Activated naive CD8-positive, alpha-beta T cell treated with anti-CD3 and anti-CD28 coated beads, Interleukin-2, amount 50 U/mL, for 24 hours (primary cell): ENCODE measurements at places on chromosomes 12 and 14.

- no peak for DNase-seq
Measured at GRCh38 chr12:99024870-99025269, 379.8 kb downstream of the APAF1 start.

DNA sequence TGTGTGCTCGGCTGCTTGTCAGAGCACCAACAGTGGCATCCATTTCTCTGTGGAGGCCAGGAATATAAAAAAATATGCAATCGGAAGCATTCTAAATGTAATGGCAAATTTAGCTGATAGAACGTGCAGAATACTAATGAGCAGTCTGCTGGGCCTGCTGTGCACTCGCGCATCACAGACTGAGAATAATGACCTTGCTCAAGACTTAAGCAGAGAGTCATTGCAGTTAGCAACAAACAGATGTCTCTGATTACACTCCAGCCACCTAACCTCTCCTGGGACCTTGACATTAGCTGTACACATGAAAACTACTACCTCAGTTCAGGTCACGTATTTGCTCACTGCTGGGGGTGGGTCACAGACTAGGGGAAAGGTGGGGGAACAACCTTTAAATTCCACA is 269.2 kb upstream of the DAAM1 start:
- DNase-seq: no peak

DNA sequence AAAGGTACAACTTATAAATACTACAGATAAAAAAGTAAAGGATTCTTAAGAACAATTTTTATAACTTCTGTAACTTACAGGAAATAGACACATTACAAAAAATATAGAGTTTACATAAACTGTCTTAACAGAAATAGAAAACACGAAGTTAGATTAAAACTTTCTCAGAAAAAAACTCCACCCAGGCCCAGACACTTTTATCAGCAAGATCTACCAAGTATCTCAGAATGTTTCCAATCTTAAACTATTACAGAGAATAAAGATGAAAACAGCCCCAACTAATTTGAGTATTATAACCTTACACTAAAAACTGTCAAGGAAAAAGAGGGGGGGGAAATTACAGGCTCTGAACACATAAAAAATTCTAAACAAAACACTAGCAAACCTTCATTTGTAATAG is 8.2 kb downstream of the ZFC3H1 start:
- DNase-seq: no peak

DNA sequence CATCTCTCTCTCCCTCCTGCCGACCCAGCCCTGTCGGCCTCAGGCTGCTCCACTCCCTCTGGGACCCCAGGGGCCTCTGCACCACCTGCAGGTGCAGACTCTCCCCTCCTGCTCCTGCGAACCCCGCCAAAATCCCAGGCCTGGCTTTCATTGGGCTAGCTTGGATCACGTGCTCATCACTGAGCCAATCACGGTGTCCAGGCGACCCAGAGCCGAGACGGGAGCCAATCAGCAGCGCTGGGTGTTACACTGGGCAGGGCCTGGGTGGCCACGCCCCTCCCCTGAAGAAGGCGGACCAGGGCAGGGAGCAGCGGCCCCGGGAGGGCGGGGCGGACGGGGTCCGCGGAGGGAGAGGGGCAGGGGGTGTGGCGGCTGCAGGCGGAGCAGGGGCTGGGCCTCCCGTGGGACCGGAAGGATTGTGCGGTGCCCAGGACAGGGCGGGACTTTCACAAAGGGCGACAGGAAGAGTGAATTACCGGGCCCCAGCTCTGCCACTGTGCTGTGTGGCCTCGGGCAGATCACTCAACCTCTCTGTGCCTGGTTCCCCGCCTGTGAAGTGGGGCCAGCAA is 66.6 kb upstream of the FBRSL1 start:
- no peak for DNase-seq

DNA sequence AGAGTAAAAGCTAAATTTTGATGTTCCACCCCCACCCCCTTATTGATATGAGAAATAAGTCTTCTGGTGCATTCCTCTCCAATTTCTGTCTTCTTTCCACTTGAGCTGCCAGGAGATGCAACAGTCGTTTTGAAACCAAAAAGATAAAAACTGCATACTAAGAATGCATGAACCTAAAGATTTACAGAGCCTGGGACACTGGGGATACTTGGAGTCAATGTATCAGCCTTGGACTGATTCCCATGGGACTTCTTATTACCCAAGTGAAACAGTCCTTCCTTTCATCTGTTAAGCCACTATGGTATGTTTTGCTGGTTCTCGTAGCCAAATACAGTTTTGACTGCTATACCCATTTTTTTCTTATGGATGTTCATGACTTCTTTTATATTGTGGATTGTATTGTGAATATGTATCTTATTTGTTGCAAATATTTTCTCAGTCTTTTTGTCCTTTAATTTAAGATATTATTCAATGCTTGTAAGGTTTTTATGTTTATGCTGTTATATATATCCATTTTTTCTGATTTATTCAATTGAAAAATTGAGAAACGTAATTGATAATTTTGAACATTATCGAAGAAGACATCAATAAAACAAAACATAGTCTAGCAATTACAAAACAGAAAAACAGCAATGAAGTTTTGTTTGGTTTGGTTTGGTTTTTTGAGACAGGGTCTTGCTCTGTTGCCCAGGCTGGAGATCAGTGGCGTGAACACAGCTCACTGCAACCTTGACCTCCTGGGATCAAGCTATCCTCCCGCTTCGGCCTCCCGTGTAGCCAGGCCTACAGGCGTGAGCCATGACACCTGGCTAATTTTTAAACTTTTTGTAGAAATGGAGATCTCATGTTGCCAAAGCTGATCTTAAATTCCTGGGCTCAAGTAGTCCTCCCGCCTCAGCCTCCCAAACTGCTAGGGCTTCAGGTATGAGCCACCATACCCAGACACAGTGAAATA is 85.4 kb upstream of the ETV6 start:
- DNase-seq: no peak

DNA sequence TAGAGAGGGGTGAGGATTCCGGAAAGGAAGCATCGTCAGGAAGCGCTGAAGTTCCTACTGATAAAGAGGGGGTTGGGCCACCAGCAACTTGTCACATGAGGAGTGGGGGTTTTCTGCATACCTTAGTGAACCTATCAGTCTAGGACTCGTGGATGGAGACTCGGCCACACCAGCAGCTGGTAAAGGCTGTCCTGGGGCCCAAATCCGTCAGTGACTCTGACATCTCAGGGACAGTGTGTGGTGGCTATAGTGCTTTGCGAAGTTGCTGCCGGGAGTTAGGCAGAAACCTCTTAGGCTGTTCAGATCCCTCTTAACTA is 16.4 kb downstream of the RNASE2 start:
- no peak for DNase-seq

GRCh38 chr14:96176275-96176674 is 28.4 kb upstream of the BDKRB2 start:
- no peak for DNase-seq

DNA sequence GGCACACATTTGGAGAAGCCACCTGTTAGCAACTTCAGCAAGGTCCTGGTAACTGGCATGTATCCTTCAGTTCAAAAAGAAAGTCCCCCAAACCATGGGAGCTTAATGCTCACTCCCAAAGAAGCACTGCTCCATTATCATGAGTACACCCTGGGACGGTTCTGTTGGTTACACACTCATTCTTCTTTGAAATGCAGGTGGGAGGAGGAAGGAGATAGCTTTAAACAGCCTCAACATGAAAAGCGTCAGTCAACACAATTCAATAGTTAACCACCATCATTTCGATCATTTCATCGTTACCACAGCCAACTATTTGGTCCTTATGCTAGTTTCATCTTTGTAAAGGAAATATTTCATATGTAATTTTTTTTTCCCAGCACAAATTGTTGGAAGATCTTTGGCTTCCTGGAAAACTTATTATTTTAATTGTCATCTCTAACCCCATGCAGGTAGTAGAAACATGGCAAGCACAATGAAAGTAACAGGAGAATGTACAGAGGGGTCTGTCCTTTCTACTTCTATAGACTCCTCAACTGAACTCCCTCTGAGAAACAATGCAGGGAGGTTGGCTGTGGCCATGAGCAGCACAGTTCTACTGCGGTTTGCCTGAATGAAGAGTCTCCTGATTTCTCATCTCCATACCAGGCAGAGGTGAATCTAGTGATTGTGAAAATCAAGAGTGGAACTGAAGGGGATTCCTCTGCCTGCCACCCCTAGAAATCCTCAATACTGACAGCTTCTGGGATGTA is 196.4 kb upstream of the FOXN3 start:
- DNase-seq: no peak

- DNase-seq: no peak
Measured at GRCh38 chr14:73105050-73105449, 31.3 kb upstream of the PSEN1 start.

DNA sequence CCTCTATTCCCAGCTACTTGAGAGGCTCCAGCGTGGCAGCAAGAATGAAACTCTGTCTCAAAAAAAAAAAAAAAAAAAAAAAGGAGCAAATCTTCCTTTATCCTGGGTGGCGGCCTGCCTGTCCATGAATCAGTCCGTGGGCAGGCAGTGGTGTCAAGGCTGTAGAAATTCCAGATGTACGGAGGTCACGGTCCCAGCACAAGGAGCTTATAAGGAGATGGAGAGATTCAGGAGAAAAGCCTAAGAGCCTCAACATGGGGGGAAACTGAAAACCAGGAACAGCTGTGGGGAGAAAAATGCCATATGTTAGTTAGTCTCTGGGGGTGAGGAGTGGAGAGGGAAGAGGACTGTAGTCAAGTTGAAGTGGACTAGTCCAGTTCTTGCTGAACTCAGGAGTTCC is 130.5 kb upstream of the CRY1 start:
- DNase-seq: no peak

GRCh38 chr14:33699300-33699983 is 251.4 kb downstream of the EGLN3 start:
- DNase-seq: no peak

DNA sequence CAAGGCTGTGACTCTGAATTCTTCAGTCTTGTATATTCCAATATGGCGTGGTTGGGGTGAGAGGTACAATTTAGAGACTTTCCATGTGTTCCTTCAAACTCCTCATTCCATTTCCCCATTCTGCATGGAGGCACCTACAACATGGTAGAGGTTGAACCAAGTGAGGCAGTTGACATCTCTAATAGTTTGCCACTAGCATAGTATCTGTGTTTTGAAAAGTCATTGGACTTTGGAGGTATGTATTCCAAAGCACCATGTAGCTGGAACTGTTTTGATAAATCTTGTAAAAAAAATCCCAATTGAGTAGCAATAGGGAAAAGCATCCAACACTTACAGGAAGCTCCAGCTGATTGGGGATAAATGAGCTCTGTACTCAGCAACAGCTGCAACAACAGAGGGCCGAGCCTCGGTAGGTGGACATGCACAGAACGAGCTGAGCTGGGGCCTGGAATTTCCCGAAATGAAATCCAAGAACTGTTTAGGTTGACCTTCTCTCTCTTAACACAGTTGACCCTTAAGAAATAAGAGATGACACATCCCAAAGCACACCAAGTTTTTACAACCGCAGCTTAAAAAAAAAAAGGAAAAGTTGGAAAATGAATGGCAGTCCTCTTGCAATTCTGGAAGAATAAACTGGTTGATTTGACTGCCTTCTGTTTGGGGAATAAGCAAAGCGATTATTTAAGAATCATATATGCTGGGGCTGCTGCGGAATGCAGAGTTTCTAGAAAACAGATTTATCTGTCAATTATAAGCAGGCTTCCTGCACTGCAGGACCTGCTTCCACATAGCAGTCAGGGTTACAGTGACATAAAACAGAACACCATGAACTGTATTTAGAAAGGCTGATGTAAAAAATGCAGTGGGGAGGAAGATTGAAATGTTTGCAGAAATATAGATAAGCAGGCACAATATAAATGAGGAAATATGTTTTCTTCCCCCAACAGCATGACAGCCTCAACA is 194.6 kb upstream of the KRR1 start:
- no peak for DNase-seq

GRCh38 chr12:21346542-21347205 is 12.0 kb upstream of the SLCO1A2 start:
- DNase-seq: no peak

GRCh38 chr14:99440278-99440677 is 40.4 kb downstream of the SETD3 start:
- DNase-seq: no peak

DNA sequence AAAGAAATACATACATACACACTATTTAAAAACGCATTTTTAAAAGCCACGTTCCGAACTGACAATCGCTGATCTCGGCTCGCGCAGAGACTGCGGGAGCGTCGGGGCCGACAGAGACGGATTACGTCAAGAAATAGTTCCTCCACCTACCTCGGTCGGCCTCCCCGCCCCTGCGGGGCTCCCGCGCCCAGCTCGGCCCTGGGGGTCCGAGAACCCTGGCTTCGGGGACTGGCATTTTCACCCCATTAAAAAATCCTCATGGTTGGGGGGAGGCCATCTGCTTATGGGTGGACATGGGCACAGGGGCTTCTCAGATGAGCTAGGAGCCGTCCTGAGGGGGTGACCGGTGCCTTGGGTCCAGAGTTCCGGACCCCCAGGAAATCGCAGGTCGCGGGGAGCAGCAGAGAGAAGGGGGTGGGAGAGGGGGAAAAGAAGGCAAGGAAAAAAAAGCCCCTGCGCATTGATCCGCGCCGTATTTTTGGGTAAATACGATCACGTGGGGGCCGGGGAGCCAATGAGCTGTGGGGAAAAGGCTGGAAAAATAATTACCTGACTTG is 324 bp upstream of the HOXC9 start:
- no peak for DNase-seq

- DNase-seq: no peak
Measured at GRCh38 chr12:32765906-32766305, 10.2 kb upstream of the YARS2 start.
